ENCODE measurements at places on chromosomes 6 and 20.
A peak's percentile ranks its signal among the peaks of the same experiment; 100 is the strongest.

DNA sequence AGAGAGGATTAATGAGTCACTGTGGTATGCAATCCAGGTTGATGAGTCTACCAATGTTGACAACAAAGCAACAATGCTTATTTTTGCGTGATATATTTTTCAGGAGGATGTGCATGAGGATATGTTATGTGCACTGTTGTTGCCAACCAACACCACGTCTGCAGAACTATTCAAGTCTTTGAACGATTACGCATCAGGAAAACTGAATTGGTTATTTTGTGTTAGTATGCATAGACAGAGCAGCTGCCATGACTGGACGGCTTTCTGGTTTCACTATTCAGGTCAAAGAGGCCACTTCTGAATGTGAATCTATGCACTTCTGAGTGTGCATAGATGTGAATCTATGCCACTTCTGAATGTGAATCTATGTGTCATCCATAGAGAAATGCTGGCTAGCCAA is 134.0 kb upstream of the GRIK2 start:
- DNase-seq, result no peak

DNA sequence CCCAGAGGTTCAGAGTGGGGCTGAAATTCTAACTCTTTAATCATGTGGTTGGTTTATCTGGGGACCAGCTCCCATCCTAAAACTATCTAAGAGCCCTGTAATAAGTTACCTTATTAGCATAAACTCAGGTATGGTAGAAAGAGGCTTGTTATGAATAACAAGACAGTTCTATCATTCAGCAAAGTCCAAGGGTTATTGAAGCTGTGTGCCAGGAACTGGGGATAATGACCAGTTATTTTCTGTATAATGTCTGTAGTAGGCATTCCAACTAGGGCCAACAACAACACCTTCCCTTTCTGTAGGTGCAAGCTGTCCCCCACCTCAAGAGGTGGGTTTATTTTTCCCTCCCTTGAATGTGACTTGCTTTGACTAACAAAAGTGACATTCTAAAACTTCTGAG is 170.1 kb downstream of the CD83 start:
- no peak for DNase-seq

DNA sequence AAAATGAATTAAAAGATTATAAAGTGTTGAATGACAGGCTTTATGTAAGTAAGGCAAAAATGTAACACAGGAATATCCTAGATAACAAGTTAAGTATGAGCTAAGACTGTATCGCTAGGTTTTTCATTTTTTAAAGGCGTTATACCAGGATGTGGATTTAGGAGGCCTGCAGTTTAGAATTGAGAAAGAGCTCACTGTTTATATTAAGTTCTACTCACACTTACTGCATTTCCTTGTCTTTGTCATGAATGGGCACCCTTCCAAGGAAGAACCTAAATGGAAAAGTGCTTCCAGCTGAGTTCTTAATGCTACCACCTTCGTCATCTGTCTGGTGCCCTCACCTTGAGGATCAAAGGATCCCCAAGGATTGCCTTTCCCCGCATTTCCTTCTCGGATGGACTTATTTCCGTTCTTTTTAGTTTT is 148.7 kb downstream of the SOX4 start:
- no peak for DNase-seq

DNA sequence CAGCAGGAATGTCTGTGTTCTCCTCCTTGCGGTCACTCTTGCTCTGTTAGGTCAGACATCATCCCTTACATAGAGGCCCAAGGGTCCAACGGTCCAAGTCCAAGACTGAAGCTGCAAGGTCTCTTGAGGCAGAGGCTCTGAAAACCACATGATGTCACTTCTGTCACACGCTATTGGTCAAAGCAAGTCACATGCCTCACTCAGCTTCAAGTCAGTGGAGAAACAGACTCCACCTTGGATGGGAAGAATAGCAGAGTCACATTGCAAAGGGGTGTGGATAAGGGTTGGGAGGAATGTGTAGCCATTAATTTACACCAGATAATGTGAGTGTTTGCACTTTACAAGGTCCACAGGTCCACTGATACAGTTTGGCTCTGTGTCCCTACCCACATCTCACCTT is 17.5 kb downstream of the SLC52A3 start:
- no peak for DNase-seq

DNA sequence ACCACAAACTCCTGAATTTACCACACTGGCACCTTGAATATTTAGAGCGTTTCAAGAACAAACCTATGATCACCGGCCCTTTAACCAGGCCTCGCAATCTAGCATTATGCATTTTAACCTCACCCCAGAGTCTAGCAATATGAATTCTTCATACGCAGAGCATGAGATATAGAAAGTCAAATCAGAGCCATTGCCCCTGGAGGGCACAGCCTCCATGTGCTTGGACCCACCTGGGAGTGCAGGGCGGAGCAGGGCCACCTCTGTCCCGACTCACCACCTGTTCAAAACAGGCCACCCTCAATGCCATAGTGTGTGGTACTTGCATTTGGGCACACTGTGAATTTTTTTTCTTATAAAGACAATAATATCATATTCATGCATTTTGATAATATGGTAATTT is 19.5 kb upstream of the AFDN start:
- DNase-seq, result no peak

GRCh38 chr20:58660855-58661597 is 9.9 kb downstream of the STX16 start:
- no peak for DNase-seq

GRCh38 chr6:33112148-33112547 is 36.4 kb downstream of the HLA-DPB1 start:
- peak; percentile 67 for DNase-seq

DNA sequence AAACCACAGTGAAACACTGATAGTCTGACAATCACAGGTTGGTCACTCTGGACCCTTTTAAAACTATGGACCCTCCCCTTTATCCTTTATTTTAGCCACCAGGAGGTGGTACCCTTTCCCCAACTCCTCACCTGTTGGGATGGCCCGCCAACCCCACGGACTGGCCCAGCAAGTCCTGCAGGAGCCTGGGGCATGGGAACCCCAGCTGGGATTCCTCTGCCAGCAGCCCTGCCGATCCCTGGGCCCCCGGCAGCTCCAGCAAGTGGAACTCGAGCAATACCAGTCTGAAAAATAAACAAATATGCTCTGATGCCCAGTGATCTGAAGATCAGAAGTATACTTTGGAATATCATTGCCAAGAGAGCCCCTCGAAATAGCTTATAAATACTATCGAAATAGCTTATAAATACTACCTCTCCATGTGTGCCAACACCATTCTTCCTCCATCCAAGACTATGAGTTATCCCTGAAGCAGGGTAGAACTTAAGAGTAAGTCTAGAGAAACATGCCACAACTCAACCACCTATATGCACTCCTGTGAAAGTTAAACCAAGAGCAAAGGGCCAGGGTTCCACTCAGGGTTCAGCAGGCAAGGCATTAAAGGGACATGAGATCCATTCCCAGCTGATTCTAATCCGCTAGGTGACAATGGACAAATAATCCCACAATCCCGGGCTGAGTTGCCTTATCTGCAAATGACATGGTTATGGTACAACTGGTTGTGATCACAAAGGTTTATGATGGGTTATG is 6.8 kb downstream of the SNRPB start:
- no peak for DNase-seq

- DNase-seq, result no peak
Observed at GRCh38 chr20:10603378-10603777, 70.4 kb downstream of the JAG1 start.

- DNase-seq, result no peak
Observed at GRCh38 chr20:51598556-51598955, 56.0 kb upstream of the NFATC2 start.

GRCh38 chr20:35257175-35257909 is 20.6 kb downstream of the MMP24OS start:
- no peak for DNase-seq

DNA sequence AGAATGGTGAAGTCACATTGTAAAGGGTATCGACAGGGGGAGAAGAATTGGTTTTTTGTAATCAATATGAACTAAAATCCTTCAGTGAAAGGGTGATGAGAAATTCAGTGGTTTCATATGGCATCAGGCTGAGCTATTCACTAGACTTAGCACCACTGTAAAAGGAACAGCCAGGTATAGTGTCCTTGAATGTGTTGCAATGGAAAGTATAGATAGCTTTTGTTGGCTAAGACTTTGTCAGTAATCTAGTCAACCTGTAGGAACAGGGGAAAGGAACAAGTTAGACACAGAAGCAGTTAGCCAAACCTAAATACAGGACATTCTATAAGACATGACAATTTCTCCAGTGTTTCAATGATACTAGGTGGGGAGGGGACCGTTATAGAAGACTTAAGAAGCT is 172.6 kb upstream of the MOCS1 start:
- no peak for DNase-seq

DNA sequence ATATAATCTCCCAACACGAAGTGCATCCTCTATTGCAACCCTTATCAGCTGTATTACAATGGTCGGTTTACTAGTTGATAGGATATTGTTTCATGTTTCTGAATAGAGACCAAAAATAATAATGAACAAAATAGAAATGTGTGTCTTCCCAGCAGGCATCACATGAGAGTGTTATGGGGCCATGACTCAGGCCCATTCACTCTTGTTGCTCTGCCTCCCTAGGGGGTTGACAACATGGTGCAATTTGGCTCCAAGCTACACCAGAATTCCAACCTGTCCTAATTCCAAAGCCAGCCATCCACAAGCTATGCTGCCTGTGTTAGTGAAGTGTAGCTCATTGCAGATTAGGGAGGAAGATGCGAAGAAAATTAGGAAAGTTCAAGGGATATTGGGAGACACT is 13.1 kb upstream of the SAYSD1 start:
- DNase-seq, result no peak

DNA sequence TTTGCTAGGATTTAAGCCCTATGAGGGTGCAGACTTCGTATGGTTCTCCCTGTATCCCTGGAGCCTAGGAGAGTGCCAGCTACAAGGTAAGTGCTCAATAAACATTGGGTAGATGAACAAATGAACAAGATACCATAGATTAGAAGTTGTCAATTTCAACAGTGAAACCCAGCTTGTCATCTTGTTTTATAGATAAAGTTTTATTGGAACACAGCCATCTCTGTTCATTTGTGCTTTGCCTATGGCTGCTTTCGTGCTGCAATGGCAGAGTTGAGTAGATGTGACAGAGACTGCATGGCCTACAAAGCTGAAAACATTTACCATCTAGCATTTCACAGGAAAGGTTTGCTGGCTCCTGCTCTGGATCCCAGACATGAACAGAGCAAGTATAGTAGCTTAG is 5.6 kb downstream of the DAAM2 start:
- DNase-seq, result no peak

DNA sequence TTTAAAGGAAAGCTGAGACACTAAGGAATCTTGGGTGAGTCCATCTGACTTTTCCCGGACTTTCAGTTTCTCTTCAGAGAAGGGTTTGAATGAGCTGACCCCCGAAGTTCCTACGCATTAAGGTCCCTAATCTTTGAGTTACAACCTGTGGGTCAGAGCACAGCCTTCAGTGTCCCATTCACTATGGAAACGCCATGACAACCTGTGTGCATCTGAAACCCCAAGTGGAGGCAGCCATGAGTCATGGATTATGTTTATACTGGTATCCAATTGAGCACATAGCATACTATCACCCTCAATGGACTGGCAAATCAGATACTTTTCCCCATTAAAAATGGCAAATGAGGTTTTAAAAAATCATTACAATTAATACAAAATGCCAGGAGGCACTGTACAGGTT is 11.4 kb downstream of the MYLK4 start:
- no peak for DNase-seq

DNA sequence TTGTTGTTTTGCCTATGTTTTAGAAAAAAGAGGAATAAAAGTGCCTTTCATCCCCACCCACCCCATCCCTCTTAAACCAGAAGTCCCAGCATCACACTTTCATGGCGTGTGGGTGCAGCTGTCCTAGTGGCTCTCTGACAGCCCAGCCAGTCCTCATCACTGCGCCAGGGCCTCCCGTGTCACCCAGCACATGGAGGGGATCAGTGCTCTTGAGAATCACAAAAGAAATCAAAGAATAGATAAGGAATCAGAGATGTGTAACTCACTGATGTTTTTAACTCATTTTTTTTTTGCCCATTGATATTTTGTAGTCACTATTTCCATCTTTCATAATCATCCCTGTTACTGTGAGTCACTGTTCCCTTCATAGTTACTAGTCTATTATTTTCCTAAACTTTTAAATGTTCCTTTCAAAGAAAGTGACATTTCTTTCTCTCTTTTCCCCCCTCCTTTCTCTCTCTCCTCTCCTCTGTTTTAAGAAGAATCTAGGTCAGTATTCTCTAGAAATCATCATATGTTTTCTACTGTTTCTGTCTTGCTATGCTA is 78.6 kb downstream of the AIG1 start:
- DNase-seq, result no peak

DNA sequence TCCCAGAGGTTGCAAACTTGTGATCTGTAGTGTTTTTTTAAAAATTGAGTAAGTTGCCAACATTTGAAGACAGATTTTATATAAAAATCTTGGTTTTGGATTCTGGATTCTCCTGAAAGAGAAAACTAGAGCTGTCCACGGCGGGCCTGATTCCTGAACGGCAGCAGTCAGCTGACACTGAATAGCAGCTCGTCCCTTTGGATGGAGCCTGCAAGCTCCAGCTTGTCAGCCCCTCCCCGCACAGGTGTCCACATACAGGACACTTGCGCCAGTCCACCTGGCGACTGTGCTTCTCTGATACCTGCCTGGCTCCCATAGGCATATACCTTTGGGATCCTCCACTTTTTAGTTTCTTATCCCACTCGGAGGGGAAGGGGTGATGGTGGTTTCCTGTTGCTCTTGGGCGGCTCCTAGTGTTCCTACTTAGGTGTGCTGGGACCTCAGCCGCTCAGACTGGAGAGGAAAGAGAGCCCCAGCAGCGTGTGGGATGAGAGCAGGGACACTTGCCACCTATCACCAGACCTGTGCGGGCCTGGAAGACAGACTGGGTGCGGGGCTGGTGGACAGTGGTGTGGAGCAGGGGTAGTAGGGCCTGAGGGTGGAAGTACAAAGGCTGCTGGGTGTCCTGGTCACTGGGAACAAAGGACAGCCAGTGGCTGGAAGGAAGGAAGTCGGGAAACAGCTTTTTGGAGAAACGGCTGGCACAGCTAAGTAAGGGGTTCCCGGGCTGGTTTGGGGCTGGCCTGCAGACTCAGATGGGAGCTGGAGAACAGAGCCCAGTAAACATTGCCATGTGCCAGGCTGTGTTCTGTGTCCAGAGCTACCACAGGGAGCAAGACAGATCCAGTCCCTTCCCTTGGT is 18.3 kb downstream of the GHRH start:
- no peak for DNase-seq

- DNase-seq, result no peak
Observed at GRCh38 chr6:105595829-105596228, 192.9 kb upstream of the PREP start.

DNA sequence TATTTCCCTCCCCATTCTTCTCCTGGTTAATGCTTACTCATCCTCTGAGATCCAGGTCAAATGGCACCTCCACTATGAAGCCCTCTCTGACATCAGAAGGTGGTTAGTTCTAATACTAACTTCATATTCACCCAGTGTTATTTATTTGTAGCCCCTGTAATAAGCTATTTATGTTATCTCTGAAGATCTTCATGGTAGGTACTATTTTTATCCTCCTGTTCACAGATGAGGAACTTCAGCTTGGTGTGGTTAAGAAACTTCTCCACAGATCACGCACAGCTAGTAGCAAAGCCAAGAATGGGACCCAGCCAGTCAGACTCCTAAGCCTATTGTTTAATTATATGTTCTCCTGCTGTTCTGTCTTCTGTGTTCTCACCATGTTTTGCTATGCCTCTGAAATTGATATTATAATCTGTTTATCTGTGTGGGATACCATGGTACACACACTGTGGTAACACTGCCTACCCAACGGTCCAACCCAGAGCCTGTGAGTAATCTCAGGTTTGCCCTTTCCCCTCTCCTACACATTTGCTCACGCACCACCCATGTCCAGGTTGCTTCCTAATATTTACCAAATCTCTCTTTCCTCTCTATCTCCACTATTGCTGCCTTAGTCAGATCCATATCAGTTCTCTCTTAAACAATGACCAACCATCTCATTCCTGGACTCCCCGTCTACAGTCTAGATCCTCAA is 98.4 kb downstream of the IPCEF1 start:
- DNase-seq, result no peak
